ENCODE measurements at places on chromosomes 12 and 14.

DNA sequence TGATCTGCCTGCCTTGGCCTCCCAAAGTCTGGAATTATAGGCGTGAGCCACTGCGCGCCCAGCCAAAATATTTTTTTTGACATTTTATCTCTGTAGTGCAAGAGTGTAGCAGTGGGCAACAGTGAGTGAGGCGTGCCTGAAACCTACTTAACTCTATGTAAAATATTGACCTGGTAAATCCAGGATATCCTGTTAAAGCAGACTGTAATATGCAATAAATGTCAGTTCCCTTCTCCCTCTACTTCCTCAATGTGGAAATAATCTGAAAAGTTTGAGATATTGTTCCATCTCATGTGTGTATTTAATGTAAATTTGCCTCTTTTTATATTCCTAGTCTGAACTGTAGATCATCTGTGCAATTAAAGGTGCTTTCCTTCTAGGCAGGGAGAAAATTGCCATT is 9.5 kb upstream of the CDK17 start:
- no peaks in the 10 kb centered on the region for H3K36me3 ChIP-seq
- H3K27me3 ChIP-seq = peaks cover 2% of the 10 kb centered on the region
- no peak overlapping the region for H3K27ac ChIP-seq
- H3K4me3 ChIP-seq = no peak overlapping the region
- DNase-seq = no peak

DNA sequence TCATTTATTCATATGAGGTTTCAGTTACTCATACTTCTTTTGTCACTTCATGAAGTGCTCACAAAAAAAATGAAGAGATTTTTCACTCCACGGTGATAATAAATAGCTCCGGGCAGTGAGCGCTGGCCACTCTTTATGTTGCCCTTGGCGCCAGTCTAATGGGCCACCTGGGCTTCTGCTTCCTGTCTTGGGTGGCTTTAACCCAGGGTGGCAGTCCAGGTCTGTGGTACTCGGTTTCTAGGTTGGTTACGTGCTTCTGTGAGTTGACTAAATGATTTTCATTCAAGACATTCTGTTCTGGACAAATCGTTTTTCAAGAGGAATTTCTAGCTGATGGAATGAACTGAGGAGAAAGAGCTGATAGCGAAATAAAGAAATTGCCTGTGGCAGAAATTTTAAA is 34.6 kb upstream of the NID2 start:
- H3K36me3 ChIP-seq = no peaks in the 10 kb centered on the region
- peaks cover 5% of the 10 kb centered on the region for H3K27me3 ChIP-seq
- no peaks in the 10 kb centered on the region for H3K4me1 ChIP-seq
- no peak overlapping the region for H3K4me3 ChIP-seq
- H3K27ac ChIP-seq = no peak overlapping the region
- DNase-seq = no peak

GRCh38 chr14:67736771-67737170 is 35.1 kb downstream of the RDH12 start:
- DNase-seq = no peak
- H3K36me3 ChIP-seq = no peaks in the 10 kb centered on the region
- H3K4me3 ChIP-seq = no peak overlapping the region
- no peaks in the 10 kb centered on the region for H3K4me1 ChIP-seq

DNA sequence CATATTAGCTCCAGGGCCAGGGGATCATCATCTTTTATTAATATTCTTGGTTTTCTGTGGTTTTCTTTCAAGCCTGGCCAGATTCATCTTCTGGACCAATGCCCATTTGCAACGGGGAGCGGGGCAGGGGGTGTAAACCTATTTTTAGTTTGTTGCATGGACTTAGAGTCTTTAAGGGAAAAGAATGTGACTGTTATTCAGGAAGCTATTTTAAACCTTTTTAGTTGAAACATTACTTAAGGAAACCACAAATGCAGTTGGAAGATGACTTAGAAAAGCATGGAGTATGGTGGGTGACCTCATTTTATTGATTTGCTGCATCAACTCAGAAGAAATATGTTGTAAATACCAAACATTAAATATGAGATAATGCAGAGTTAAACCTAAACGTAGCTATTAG is 368.4 kb upstream of the E2F7 start:
- H3K4me1 ChIP-seq = no peaks in the 10 kb centered on the region
- H3K36me3 ChIP-seq = no peaks in the 10 kb centered on the region
- H3K4me3 ChIP-seq = no peak overlapping the region

- peaks cover 16% of the 10 kb centered on the region for H3K4me1 ChIP-seq
- H3K27me3 ChIP-seq = no peaks in the 10 kb centered on the region
- H3K27ac ChIP-seq = peak overlapping the region; percentile 90
- H3K4me3 ChIP-seq = no peak overlapping the region
- H3K36me3 ChIP-seq = no peaks in the 10 kb centered on the region
These were observed 30.3 kb upstream of the CLIP1 start for GRCh38 chr12:122452701-122453285.

GRCh38 chr14:72617391-72618031 is 276.4 kb downstream of the DPF3 start:
- H3K4me3 ChIP-seq = no peak overlapping the region
- peak overlapping the region; percentile 29 for H3K27ac ChIP-seq
- no peak for DNase-seq
- H3K36me3 ChIP-seq = peaks cover 3% of the 10 kb centered on the region
- peaks cover 3% of the 10 kb centered on the region for H3K27me3 ChIP-seq

DNA sequence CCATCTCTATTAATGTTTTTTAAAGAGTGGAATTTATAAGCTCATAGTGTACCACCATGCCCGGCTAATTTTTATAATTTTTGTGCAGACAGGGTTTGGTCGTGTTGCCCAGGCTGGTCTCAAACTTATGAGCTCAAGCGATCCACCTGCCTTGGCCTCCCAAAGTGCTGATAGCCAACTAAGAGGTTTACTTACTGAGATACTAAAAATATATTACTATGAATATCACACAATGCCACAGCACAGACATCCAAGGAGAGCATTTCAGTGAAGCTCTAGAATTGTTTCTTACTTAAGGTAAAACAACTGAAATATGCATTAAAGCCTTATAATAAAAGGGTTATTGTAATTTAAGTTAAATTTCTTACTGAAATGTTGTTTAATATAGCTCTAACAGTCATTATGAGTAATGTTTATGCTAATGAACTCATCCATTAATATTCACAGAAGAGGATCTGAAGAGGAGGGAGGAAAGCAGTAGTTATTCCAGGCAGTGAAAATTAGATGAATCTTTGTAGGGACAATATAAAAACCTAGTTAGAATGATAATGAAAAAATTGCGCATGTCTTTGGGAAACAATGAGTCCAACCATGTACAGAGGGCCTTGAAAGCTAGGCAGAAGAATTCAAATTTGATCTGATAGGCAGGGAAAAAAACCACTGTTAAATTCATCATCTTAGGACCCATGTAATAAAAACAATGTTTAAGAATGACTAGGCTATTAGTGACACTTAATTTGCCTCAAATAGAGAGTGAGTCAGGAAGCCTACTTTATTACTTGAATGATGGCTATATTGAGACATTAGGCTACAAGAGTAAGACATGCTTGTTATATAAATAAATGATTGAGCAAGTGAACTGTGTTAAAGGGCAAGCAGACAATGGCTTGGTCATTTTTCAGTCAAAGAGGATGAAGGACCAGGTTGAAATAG is 99.2 kb downstream of the SLC41A2 start:
- no peak overlapping the region for H3K27ac ChIP-seq
- H3K4me1 ChIP-seq = no peaks in the 10 kb centered on the region
- H3K27me3 ChIP-seq = no peaks in the 10 kb centered on the region
- H3K36me3 ChIP-seq = no peaks in the 10 kb centered on the region
- no peak for DNase-seq

GRCh38 chr12:115949675-115950074 is 327.8 kb downstream of the MED13L start:
- no peaks in the 10 kb centered on the region for H3K27me3 ChIP-seq
- DNase-seq = no peak
- H3K4me3 ChIP-seq = no peak overlapping the region
- no peak overlapping the region for H3K27ac ChIP-seq

DNA sequence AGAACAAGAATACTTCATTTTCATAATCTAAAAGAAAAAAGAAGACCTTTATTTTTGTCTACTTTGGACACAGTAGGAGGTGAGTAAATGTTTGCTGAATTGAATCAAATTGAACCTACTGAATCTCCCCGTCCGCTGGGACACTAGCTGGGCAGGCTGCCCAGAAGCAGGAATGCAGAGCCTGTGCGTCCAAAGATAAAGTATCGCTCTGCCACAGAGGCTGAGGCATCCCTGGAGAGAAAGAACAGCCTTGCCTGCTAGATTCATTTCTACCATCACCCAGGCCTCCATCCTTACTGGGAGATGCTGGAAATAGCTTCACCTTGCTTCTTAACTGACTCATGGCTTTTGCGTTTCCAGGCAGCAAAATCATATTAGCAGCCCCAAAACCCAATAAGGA is 64.1 kb upstream of the TSPAN11 start:
- H3K27me3 ChIP-seq = peaks cover 7% of the 10 kb centered on the region
- H3K36me3 ChIP-seq = no peaks in the 10 kb centered on the region
- DNase-seq = no peak
- no peak overlapping the region for H3K27ac ChIP-seq
- no peak overlapping the region for H3K4me3 ChIP-seq

DNA sequence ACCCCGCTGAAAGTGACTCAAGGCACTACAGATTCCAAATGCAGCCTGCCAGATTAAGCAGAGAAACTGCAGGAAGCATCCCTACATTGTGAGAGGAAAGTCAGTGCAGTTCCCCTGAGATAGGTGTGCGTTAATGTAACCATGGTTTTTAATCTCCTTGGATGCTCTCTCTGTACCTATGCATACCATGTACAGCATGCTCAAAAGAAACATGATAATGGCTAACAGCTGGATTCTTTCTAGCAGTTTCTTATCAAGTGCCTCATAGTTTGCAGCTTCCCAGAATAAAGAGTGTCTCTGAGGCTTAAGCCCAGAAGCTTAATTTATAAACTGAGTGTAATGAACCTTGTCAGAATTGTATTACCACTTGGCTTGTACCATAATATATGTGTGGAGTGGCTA is 17.1 kb upstream of the MDM1 start:
- no peak overlapping the region for H3K27ac ChIP-seq
- H3K36me3 ChIP-seq = no peaks in the 10 kb centered on the region
- peaks cover 9% of the 10 kb centered on the region for H3K27me3 ChIP-seq
- no peak overlapping the region for H3K4me3 ChIP-seq
- no peak for DNase-seq
- peaks cover 3% of the 10 kb centered on the region for H3K4me1 ChIP-seq

DNA sequence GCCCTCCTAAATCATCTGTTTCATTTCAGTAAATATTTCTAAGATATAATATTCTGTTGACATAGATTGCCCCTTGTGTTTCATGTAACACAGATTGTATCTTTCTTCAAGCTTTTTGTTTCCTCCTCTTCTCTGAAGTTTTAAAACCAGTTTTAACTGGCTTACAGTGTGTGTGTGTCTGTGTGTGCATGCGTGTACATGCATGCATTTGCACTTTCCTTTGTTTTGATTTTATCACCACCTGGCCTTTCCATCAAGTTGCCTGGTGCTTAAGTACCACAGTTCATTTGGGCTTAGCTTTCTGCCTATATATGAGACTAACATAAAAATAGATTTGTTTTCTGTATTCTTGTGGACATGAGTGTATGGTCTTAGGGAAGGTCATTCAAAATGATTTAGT is 31.9 kb downstream of the ETNK1 start:
- H3K4me1 ChIP-seq = peaks cover 16% of the 10 kb centered on the region
- H3K4me3 ChIP-seq = no peak overlapping the region
- H3K27ac ChIP-seq = no peak overlapping the region
- no peaks in the 10 kb centered on the region for H3K27me3 ChIP-seq
